ENCODE measurements at places on chromosomes 3 and 15.

DNA sequence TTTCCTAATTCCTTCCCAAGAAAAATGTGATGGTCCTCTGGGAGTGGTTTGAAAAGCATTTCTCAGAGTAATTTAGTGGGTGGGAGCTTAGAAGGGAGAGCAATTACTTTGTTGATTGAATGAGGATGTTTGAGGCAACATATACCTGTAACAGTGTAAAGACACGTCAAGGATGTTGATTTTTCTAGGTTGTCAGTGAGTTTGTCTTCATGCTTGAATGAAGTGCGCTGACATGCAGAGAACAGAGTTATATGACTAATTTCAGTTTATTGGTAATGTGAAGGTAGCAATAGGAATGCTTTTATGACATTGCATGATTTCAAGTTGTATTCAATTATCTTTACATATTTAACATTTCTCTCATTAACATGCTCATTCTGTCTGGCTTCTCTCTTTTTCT is 286.9 kb downstream of the NFKBIZ start:
- no peak for DNase-seq

DNA sequence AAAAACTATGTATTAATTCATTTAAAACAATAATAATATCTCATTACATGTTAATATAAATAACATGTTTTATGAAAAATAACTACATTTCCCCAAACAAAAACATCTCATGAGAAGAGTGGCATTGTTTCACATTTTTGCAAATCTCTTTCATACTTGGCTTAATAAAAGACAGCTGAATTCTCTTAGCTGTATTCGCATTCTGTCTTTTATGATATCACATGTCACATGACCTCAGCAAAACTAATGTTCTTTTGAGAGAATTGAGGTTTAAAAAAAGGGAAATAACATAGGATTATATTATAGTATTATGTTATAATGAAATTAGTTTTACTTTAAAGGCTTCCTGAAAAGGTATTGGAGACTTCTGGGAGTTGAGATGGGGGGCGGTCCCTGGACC is 48.4 kb upstream of the SPPL2A start:
- no peak for DNase-seq

DNA sequence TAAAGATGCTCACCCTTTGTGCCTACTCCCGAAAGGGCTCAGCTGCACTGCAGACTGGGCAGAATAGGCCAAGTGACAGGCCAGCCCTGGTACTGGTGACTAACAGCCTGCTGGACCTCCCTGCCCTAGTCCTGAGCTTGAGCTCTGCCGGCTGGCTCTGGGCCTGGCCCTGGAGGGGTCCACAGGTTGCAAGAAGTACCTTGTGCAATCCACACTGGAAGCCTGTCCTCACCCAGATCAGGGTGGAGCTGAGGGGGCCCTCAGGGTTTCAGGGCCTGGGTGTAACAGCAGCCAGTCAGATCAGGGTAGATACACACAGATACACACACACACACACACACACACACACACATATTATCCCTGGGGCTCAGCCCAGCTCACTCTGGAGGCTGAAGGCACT is 27.3 kb upstream of the PLA2G4D start:
- DNase-seq: no peak

DNA sequence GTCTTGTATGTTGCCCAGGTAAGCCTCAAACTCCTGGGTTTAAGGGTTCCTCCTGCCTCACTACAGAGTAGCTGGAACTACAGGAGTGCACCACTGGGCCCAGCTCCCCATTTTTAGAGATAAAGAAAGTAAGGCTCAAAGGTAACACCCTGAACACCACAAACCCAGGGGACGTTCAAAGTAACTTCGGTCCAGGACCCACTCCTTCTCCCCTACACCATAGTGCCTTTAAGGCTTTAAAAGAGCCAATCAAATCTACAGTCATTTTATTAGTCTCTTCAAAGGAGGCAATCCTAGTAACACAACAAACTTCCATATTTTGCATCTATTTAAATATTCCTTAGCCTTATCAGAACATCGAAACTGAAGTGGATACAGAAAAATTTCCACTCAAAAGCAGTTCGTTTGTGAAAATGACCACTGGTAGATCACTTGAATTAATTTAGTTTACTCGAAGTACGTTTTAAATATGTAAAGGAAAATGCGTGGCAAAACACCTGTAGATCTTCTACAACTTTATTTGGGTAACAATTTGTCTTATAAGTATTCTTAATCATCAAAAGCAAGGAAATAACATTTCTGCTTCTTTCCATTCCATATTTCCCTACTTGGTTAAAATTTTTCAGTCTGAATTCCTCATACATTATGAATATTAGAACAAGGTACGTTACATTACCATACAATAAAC is 1.8 kb downstream of the STAG1 start:
- no peak for DNase-seq

- no peak for DNase-seq
Measured at GRCh38 chr15:68313501-68314410, 36.2 kb downstream of the FEM1B start.

DNA sequence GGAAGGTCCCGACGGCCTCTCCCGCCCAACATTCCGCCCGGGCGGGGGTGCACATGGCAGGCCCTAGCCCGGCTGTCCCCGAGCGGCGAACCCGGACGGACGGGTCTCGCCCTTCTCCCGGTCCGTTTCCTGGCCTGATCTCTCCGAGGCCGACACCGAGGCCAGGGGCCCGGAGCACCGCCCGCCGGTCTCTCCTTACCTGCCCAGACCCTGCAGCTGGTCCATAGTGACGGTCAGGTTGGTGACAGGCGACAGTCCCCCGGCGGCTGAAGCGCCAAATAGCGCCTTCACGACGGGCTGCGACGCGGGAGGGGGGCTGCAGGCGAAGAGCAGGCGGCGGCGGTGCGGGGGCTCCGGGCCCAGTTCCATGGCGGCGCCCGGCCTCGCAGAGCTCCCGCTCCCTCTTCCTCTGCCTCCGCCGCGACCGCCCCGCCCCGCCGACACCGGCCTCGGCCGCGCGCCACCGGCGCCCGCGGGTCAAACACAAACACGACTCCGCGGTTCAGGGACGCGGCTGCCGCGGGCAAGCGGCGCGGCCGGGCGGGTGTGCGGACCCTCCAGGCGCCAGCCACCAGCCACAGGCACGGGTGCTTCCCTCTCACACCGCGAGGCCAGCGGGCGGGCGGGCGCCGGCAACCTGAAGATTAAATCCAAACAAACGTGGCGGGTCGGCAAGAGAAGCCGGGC is 495 bp downstream of the CDC25A start:
- DNase-seq: no peak

- no peak for DNase-seq
Measured at GRCh38 chr15:70763950-70764730, 782 bp upstream of the UACA start.

- no peak for DNase-seq
Measured at GRCh38 chr3:113966172-113966571, 18.4 kb downstream of the ZDHHC23 start.

GRCh38 chr3:107068980-107069379 is 308.3 kb upstream of the CCDC54 start:
- DNase-seq: no peak

GRCh38 chr3:133962849-133963248 is 66.9 kb downstream of the SLCO2A1 start:
- no peak for DNase-seq

- peak; percentile 47 for DNase-seq
Measured at GRCh38 chr3:173553635-173554280, 156.2 kb downstream of the NLGN1 start.

- no peak for DNase-seq
Measured at GRCh38 chr3:312911-313310, 116.3 kb downstream of the CHL1 start.

- no peak for DNase-seq
Measured at GRCh38 chr3:26550413-26550812, 72.2 kb upstream of the LRRC3B start.

GRCh38 chr15:57440799-57441198 is 64.5 kb downstream of the CGNL1 start:
- DNase-seq: no peak

DNA sequence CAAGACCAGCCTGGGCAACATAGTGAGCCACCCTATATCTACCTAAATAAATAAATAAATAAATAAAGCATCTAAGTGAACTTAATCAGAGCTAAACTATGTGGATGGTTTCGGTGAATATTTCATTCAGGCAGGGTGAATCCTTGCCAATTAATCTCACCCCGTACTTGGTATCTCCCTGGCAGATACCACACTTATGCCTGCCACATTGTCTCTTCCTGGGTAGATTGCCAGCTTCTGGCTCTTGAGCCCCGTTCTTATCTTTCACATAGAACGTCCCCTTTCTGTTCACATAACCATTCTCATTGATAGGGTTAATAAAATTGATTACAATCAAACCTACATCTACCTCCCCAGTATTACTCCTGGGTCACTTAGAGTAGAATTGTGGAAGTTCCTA is 7.0 kb downstream of the SNAP23 start:
- no peak for DNase-seq

- DNase-seq: no peak
Measured at GRCh38 chr3:25378786-25379311, 49.2 kb upstream of the RARB start.

Data from Ammon's horn (tissue), 1 donor.